ENCODE measurements at places on chromosomes 7 and 10.

- no peak overlapping the region for H3K27ac ChIP-seq
- no peaks in the 10 kb centered on the region for H3K27me3 ChIP-seq
- no peak overlapping the region for H3K4me3 ChIP-seq
- H3K36me3 ChIP-seq: no peaks in the 10 kb centered on the region
- DNase-seq: peak; percentile 94
These were observed 33.4 kb upstream of the PPP3CB start for GRCh38 chr10:73529089-73529832.

DNA sequence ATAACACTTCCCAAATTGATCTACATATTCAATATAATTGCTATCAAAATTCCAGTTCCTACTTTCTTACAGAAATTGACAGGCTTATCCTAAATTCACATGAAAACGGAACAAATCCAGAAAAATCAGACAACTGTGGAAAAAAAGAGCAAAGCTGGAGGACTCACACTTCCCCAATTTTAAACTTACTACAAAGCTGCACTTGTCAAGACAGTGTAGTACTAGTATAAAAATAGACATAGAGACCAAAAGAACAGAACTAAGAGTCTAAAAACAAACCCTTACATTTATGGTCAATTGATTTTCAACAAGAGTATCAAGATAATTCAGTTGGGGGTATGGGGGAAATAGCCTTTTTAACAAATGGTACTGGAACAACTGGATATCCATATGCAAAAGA lies 27.5 kb downstream of the LMBR1 start:
- no peaks in the 10 kb centered on the region for H3K27me3 ChIP-seq
- H3K36me3 ChIP-seq: peaks cover 36% of the 10 kb centered on the region
- peak overlapping the region; percentile 45 for H3K27ac ChIP-seq
- peaks cover 28% of the 10 kb centered on the region for H3K4me1 ChIP-seq

- H3K27ac ChIP-seq: no peak overlapping the region
- H3K4me3 ChIP-seq: no peak overlapping the region
- H3K36me3 ChIP-seq: no peaks in the 10 kb centered on the region
- no peak for DNase-seq
These were observed 656 bp downstream of the VSTM4 start for GRCh38 chr10:49114718-49115014.

DNA sequence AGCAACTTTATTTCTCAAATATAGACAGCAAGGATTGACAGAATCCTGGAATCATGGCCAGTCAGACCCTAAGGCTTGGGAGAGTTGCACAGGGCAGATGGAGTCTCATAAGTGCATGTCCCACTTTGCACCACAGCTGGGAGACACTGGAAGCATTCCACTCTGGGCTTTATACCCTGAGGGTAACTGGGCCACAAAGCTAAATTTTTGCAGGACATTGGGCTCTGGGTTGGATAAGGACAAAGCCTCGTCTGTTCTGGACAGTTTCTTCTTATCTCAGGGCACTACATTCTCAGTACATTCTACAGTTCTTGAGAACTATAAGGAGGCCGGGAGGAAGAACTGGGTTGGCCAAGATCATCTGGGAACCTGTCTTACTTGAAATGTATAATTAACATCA lies 158.3 kb upstream of the IGFBP3 start:
- no peaks in the 10 kb centered on the region for H3K36me3 ChIP-seq
- no peak overlapping the region for H3K4me3 ChIP-seq
- H3K27ac ChIP-seq: no peak overlapping the region
- H3K4me1 ChIP-seq: no peaks in the 10 kb centered on the region
- no peaks in the 10 kb centered on the region for H3K27me3 ChIP-seq

GRCh38 chr7:158586499-158587161 lies 993 bp downstream of the PTPRN2 start:
- no peak for DNase-seq
- no peaks in the 10 kb centered on the region for H3K27me3 ChIP-seq
- no peaks in the 10 kb centered on the region for H3K36me3 ChIP-seq
- no peak overlapping the region for H3K27ac ChIP-seq
- H3K4me3 ChIP-seq: no peak overlapping the region
- H3K4me1 ChIP-seq: peaks cover 11% of the 10 kb centered on the region

DNA sequence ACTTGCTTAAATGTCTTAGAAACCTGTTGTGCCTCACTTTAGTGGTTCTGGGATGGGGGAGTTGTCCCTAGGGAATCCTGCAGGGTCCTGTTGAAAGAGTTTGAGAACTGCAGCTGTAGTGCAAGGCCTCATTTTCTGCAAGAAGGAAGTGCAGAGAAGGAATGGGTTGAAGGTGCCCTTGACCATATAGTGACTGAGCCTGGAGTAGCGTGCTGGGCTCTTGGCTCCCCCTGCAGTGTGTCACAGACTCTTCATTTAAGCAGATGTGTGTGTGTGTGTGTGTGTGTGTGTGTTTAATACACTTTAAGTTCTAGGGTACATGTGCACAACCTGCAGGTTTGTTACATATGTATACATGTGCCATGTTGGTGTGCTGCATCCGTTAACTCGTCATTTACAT lies 92.2 kb downstream of the GRK5 start:
- H3K4me1 ChIP-seq: peaks cover 41% of the 10 kb centered on the region
- H3K4me3 ChIP-seq: no peak overlapping the region
- DNase-seq: peak; percentile 82

DNA sequence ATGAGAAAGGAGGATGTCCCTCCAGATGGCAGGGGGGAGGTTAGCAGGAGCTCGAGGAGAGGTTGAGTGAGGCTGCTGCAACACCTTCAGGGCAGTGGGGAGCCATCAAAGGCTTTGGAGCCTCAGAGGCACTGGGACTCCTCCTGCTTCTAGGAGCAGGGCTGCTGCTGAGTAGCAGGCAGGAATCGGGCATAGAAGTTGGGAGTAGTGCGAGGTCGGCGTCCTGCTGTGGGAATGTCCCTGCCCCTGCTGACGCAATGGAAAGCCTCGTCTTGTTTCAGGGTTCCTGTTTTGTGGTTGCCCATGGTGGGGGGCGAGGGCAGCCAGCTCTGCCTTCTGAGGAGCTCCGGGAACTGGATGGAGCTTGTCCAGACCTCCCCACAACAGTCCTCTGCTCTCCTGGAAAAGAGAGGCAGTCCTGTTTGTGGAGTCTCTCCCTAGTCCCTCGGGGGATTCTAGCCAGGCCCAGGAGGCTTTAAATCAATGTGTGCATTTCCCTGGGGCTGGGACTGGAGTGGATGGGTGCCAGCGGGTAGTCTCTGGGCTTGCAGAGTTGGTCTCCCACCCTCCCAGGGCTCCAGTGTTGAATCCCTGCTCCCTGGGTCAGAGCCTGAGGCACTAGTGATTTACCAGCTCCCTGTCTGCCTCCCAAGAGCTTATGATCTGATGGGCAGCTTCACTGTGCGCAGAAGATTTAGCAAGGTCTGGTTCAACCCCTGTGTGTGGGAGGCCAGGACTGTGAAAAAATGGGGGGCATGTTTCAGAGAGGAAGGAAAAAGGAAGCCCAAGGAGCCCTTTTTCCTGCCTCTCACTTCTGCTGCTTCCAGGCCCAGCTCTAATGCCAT lies 98.7 kb upstream of the PPIF start:
- DNase-seq: peak; percentile 73
- peak overlapping the region; percentile 90 for H3K4me3 ChIP-seq
- H3K27ac ChIP-seq: peak overlapping the region; percentile 96
- no peaks in the 10 kb centered on the region for H3K36me3 ChIP-seq
- H3K4me1 ChIP-seq: peaks cover 99% of the 10 kb centered on the region

- no peak for DNase-seq
- no peaks in the 10 kb centered on the region for H3K27me3 ChIP-seq
- H3K4me1 ChIP-seq: no peaks in the 10 kb centered on the region
These were observed 68.2 kb downstream of the DNAJB6 start for GRCh38 chr7:157404845-157405481.

- no peaks in the 10 kb centered on the region for H3K4me1 ChIP-seq
- no peaks in the 10 kb centered on the region for H3K27me3 ChIP-seq
- no peaks in the 10 kb centered on the region for H3K36me3 ChIP-seq
- H3K4me3 ChIP-seq: no peak overlapping the region
- no peak for DNase-seq
These were observed 58.6 kb downstream of the EBLN1 start for GRCh38 chr10:22159180-22159579.

DNA sequence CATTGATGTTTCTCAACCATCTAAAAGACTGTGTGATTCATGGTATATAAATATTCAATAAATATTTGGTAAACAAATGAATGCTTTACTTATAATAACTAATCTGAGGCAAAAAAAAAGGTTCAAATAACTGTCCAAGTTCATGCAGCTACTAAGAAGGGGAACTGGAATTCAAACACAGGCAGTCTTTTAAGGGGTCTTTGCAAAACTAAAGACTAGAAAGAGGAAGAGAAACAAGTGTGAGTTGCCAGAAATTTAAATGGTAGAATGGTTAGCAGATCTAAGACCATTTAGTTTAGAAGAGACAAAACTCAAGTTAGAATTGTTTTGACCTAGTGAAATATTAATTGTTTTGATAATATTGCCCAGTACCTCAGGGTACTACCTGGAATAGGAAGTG lies 642.0 kb upstream of the LRRN3 start:
- H3K4me1 ChIP-seq: no peaks in the 10 kb centered on the region
- no peak overlapping the region for H3K4me3 ChIP-seq
- H3K27me3 ChIP-seq: no peaks in the 10 kb centered on the region
- no peak overlapping the region for H3K27ac ChIP-seq
- no peaks in the 10 kb centered on the region for H3K36me3 ChIP-seq

GRCh38 chr10:538895-539294 lies 150.6 kb downstream of the DIP2C start:
- no peak overlapping the region for H3K27ac ChIP-seq
- no peak for DNase-seq
- H3K27me3 ChIP-seq: no peaks in the 10 kb centered on the region

- H3K4me1 ChIP-seq: peaks cover 12% of the 10 kb centered on the region
- H3K4me3 ChIP-seq: no peak overlapping the region
- no peak overlapping the region for H3K27ac ChIP-seq
- no peaks in the 10 kb centered on the region for H3K27me3 ChIP-seq
These were observed 41.5 kb upstream of the NUB1 start for GRCh38 chr7:151299940-151300645.

- no peak for DNase-seq
- H3K36me3 ChIP-seq: no peaks in the 10 kb centered on the region
- H3K27me3 ChIP-seq: no peaks in the 10 kb centered on the region
- H3K4me1 ChIP-seq: no peaks in the 10 kb centered on the region
These were observed 9.9 kb upstream of the GSAP start for GRCh38 chr7:77426052-77426404.

DNA sequence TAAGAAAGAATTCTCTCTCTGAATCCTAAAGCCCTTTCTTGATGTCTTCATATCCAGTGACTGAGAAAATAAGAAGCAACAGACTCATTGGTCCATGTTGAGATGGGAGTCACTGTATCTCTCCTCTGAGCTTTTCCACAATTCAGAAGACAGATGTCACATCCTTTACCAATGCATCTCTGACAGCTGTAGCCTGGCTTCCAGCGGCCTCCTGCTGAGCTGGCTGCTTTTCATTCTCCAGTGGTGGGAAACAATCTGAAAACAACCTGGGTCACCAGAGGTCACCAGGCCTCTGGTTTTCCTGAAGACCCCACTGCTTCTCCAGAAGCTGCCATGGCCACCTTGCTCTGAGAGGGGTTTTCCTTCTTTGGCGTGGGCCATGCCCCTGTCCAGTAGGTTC lies 18.3 kb upstream of the RPA3 start:
- H3K4me3 ChIP-seq: no peak overlapping the region
- no peak for DNase-seq
- H3K4me1 ChIP-seq: peaks cover 4% of the 10 kb centered on the region
- no peaks in the 10 kb centered on the region for H3K27me3 ChIP-seq

DNA sequence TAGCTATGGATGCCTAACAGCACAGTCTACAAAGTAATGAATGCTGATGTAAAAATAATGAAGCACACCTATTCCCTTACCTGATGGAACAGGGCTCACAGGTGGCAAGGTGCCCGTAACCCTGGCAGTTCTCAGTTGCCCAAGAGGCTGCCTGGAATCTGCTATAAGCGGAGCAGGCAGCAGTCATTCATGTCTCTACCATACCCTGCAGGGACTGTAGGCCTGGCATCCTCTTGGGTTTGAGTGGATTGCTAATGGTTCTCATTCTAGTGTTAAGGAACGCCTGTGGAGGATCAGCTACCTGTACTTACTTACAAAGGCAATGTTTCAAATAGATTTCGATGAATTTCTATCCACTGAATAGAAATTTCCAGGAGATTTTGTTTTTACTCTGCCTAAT lies 38.4 kb downstream of the BAIAP2L1 start:
- H3K27ac ChIP-seq: no peak overlapping the region
- no peaks in the 10 kb centered on the region for H3K27me3 ChIP-seq
- no peaks in the 10 kb centered on the region for H3K36me3 ChIP-seq
- H3K4me1 ChIP-seq: no peaks in the 10 kb centered on the region
- no peak for DNase-seq

DNA sequence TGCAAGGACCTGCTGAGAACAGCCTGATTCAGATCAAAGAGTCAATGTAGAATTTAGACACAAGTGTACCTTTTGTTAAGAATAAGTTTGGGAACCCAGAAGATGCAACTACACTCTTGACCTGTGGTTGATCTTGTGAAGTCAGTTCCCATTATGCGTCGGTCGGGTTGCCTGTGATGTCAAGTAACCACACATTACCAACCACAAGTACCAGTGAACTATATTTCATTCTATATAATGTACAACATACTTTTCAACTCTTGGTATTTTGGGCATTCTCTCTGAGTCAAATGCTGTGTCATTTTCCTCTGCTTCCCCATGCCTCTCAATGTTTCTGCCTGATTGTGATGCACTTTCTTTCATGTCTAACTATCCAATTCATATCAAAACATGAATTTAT lies 426.2 kb downstream of the ETV1 start:
- no peak overlapping the region for H3K27ac ChIP-seq
- H3K4me3 ChIP-seq: no peak overlapping the region
- no peak for DNase-seq
- no peaks in the 10 kb centered on the region for H3K27me3 ChIP-seq
- H3K36me3 ChIP-seq: no peaks in the 10 kb centered on the region
- peaks cover 12% of the 10 kb centered on the region for H3K4me1 ChIP-seq

- no peak overlapping the region for H3K4me3 ChIP-seq
- DNase-seq: peak; percentile 36
- H3K36me3 ChIP-seq: no peaks in the 10 kb centered on the region
- no peaks in the 10 kb centered on the region for H3K27me3 ChIP-seq
- H3K4me1 ChIP-seq: peaks cover 44% of the 10 kb centered on the region
- no peak overlapping the region for H3K27ac ChIP-seq
These were observed 2.5 kb upstream of the CFAP58 start for GRCh38 chr10:104351061-104351702.

- DNase-seq: no peak
- no peaks in the 10 kb centered on the region for H3K4me1 ChIP-seq
- H3K4me3 ChIP-seq: no peak overlapping the region
- H3K27me3 ChIP-seq: no peaks in the 10 kb centered on the region
These were observed 11.6 kb downstream of the BET1 start for GRCh38 chr7:93992421-93993110.

Measured in Karpas-422 (cell line).